ENCODE measurements at places on chromosomes 1 and 21. TPM values are rescaled to one million over a fixed set of nuclear protein-coding genes. Genes with fewer than 3 reads are reported as not detected.

GRCh38 chr1:58619286-58620054 is 42.4 kb upstream of the TACSTD2 start:
- H3K27me3 ChIP-seq = no peaks in the 10 kb centered on the region
- no peak for DNase-seq
- no peaks in the 10 kb centered on the region for H3K36me3 ChIP-seq
- no peak overlapping the region for H3K4me3 ChIP-seq
- H3K4me1 ChIP-seq = peaks cover 36% of the 10 kb centered on the region

GRCh38 chr1:209736490-209737117 is 19.2 kb upstream of the TRAF3IP3 start:
- DNase-seq = no peak
- no peak overlapping the region for H3K4me3 ChIP-seq
- H3K4me1 ChIP-seq = peaks cover 4% of the 10 kb centered on the region
- no peaks in the 10 kb centered on the region for H3K27me3 ChIP-seq

- H3K36me3 ChIP-seq = no peaks in the 10 kb centered on the region
- no peak overlapping the region for H3K4me3 ChIP-seq
- DNase-seq = peak; percentile 63
Measured at GRCh38 chr1:206575165-206575893, 36.9 kb downstream of the EIF2D start.

Gene CFHR1
- 0.74 TPM for total RNA-seq

Gene NEGR1
- 18.1 TPM for total RNA-seq

DNA sequence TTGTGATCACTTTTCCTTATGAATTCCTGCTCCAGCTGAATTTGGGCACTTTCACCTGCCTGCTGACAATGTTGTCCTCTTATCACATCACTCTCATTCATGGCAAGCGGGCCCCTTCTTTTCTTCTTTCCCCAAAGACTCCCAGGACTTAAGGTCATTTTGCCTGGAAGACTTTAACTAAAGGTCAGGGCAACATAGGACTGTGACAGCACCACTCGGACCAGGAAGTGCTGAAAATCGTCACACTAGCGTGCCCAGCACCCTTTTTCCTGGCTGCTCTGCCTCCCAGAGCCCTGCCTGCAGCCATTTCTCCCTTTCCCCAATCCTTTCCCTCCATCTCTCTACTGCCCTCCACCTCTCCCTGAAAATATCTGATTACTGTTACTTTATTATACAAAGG is 35.4 kb downstream of the CD34 start:
- no peaks in the 10 kb centered on the region for H3K27me3 ChIP-seq
- H3K4me1 ChIP-seq = peaks cover 37% of the 10 kb centered on the region
- H3K4me3 ChIP-seq = no peak overlapping the region
- DNase-seq = no peak
- no peaks in the 10 kb centered on the region for H3K36me3 ChIP-seq
- H3K27ac ChIP-seq = no peak overlapping the region

DNA sequence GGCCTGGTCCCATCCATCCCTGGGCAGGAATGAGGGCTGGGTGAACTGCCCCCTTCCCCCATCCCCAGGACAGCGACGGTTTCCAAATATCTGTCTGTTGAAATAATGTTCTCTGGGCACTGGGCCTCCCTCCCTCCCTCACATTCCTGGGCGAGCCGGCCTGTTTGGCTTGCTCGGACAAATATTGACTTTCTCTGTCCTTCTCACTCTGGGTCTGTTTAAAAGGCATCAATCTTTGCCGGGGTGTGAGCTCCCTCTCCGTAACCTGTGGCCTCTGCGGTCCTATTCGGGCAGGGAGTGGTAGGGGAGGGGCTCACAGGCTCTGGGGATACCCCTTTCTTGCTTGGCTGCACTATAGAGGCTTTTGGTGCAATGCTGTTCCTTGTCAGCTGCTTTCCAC is 40.2 kb downstream of the FOXD2 start:
- no peak overlapping the region for H3K4me3 ChIP-seq
- H3K4me1 ChIP-seq = peaks cover 7% of the 10 kb centered on the region
- peak; percentile 71 for DNase-seq

Gene KCND3
- 5.5 TPM for total RNA-seq

Data from lower lobe of right lung (tissue), 2 donors.